NCI-H2029 treated with DMSO at 0.1 percent for 48 hours (cell line): ENCODE measurements at places on chromosomes 5 and 9.

GRCh38 chr9:112044186-112044585 lies 130.9 kb downstream of the SUSD1 start:
- no peak for DNase-seq

- no peak for DNase-seq
These were observed 268.6 kb downstream of the PSAT1 start for GRCh38 chr9:78565481-78565880.

DNA sequence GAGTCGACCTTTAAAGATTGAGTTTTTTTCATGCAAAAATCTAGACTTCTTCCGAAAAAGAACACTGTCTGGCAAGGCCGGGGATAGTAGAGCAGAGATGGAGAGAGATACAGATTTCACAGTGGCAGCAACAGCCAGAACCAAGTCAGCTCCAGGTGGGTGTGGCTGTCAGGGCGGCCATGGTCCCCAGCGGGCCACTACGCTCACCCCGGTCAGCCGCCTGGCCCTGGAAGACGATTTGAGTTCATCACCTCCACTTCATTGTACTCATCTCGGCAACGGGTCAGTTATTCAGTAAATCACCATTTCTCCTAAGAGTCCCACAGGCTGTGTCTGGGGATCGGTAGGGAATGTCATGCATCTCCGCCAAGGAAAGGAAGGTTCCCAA lies 53.0 kb downstream of the ZNF354C start:
- DNase-seq, result no peak

DNA sequence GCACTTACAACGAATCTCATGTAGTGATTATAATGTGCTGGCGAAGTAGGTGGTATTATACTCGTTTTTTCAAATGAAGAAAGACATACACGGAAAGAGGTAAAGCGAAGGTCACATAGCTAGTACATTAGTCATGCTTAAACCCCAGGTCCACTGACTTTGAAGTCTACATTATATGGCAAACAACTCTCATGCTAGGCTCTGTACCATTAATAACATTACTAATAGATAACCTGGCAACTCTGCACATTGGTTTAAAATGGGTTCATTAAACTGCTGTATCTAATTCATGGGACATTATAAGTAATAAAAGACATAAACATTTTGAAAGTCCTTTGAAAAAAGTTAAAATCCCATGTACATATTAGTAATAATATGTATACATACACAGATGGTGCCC lies 21.2 kb downstream of the FYB1 start:
- DNase-seq, result no peak
